ENCODE measurements at places on chromosomes 5 and 9. TPM values are rescaled to one million over a fixed set of nuclear protein-coding genes. Genes with fewer than 3 reads are reported as not detected.

GRCh38 chr9:6829536-6829935 lies 71.8 kb downstream of the KDM4C start:
- DNase-seq: no peak

GRCh38 chr5:168992687-168993086 lies 308.3 kb downstream of the SLIT3 start:
- peak; percentile 35 for DNase-seq

DNA sequence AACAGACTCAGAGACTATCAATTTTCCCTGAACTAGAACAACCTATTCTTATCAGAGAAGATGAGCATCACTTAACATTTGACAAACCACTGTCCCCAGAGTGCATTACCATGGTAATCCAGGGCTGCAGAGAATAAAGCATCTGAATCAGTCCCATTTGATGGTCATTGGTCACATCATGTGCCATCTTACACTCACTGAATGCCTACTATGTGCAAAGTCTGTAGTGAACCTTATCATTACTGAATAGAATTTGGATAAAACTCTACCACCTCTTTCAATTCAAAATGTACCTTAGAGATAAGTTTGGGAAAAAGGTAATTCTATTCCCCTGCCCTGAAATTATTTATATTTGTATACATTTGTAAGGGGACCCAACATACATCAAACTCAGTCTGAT lies 156.4 kb upstream of the TRPC7 start:
- no peak for DNase-seq

GRCh38 chr9:20552874-20553557 lies 69.3 kb downstream of the MLLT3 start:
- DNase-seq: no peak

The SLC25A48 gene
- total RNA-seq: 1.1 TPM

The BAAT gene
- total RNA-seq: 0.17 TPM

The F2RL1 gene
- 38.9 TPM for total RNA-seq

Data from WTC11 (cell line).